ENCODE measurements at places on chromosomes 7 and 10.
A peak's percentile ranks its signal among the peaks of the same experiment; 100 is the strongest.

DNA sequence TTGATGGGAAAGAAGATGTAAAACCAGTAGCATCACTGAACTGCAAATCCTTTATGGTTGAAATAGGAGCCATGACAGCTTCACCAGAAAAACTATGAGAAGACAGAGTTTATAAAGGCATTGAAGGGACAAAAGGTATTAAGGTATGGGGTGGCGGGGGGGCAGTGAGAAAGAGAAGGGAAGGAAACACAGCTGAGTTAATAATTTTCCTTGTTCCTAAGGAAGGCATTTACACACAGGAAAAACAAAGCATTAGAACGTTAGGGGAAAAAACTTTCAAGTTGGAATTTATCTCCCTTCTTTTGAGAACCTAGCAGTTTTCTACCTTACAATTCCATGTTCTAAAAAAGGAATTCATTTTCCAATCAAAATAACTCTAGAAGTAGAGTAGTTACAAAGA, 4.4 kb downstream of the LARP4B start:
- no peak for DNase-seq

- DNase-seq = no peak
Observed at GRCh38 chr10:37734971-37735370, 122.4 kb downstream of the ZNF248 start.

GRCh38 chr7:129376076-129376777, 58.0 kb upstream of the STRIP2 start:
- DNase-seq = no peak

- no peak for DNase-seq
Observed at GRCh38 chr7:101390901-101391301, 28.2 kb downstream of the COL26A1 start.

DNA sequence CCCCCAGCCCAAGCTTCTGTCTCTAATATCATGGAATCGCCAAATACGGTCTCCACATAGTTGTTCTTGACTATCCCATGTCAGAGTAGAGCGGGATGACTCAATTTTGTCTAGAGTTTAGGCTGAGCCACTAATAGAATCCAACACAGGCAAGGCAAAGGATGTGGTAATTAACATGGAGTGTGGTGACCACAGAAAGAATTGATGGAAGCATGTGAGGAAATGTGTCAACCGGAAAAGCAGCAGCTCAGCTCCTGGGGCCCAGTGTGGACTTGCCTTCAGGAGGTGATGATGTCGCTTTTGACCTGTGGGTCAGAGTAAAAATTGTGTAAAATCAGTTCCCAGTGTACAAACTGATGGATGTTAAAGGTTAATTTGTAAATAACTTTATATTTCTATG, 139.3 kb upstream of the KLF6 start:
- no peak for DNase-seq

DNA sequence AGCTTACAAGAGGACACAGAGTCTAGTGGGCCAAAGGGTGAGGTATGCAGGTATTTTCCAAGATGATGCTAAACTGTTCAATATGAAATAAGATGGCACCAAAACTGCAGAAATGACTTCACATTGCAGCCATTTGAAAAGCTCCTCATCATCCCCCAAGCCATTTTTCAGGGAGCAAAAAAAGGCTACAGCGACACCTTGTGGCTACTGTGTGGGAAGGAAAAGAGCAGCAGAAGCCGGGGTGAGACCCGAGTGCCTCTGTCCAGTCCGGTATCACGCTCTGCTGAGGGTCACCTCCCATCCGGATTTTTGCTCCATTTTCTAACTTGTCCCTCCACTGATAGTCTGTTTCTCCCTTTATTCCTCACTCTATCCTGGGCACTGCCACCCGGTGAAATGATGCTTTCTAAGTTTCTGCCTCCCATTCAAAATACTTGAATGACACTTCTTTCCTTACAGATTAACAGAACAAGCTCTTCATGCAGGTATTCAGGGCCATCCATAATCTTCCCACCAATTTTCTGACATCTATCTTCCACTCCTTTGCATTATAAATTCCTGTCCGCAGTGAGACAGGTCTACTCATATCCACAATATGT, 220.2 kb downstream of the DGKI start:
- DNase-seq = peak; percentile 78

DNA sequence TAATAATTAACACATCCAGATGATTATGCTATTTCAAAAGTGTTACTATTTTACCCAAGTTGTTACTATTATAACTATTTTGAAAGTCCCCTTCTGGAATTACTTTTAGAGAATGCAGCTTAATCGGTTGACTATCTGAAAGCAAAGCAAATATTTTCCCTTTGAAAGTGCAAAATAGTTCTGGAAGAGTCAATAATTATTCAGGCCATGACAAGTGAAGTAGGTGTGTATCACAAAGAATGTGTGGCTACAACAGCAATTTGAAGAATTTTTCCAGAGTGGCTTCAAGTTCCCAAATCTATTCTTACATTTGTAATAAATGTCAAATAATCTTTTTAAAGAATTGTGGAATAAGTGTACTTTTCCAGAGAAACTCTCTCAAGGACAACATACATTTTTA, 42.8 kb downstream of the RNLS start:
- DNase-seq = no peak

DNA sequence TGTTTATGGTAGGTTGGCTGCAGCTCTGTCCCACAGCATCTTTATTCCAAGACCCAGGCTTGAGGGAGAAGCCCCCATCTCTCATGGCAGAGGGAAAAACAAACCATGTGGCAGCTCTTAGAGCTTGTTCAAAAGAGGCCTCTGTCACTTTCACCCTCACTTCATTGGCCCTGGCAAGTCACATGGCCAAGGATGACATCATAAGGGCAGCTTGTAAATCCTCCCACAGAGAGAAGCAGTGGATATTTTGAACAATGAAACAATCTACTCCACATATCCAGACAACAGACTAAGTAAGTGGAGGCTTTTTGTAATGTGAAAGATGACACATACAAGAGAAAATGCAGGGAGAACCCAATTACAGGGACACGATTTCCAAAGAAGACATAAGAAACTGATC, 108.1 kb downstream of the GRID1 start:
- no peak for DNase-seq

GRCh38 chr7:39882148-39882784, 67.8 kb upstream of the CDK13 start:
- no peak for DNase-seq

- no peak for DNase-seq
Observed at GRCh38 chr10:35353805-35354204, 17.5 kb downstream of the CCNY start.

GRCh38 chr7:127581716-127582115, 3.7 kb downstream of the GCC1 start:
- DNase-seq = no peak

DNA sequence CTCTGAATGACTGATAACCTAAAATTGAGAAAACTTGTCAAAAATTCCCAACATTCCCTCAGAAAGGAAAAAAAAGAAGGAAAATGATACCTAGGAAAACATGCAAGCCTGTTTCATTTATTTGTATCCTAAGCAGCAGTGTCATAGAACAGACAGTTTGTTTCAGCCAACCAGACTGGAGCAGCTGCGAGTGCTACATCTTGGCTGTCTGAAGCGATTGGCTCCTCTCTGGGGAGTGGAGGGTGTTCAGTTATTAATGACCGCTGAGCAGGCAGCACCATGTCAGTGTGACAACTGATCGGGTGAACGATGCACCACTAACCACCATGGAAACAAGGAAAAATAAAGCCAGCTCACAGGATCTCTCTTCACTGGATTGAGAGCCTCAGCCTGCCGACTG, at the start of gene LRRN3:
Gene LRRN3 (plus strand): TSS at position 282 of the 400 bp plus-strand sequence. CDS start 31,646 bp downstream, outside the sequence.
- DNase-seq = peak; percentile 61

DNA sequence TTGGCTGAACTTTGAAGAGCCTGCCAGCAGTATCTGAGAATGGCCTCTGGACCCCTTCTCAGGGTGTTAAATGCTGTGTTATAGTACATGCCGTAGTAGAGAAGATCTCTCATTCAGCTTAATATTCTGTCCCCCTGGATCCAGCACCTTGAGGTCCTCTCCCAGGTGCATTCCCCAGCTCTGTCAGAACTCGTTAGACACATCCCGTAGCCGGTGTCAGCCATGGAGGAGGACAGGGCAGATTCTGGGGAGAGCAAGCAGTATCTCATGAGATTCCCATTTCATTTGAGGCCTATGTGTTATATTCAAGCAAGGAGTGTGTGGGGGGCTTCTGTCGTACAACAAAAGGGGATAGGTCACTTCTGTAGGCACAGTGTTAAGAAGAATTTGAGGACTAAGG, 34.8 kb downstream of the NACAD start:
- DNase-seq = no peak

GRCh38 chr7:153921408-153921807, 130.8 kb upstream of the DPP6 start:
- no peak for DNase-seq

DNA sequence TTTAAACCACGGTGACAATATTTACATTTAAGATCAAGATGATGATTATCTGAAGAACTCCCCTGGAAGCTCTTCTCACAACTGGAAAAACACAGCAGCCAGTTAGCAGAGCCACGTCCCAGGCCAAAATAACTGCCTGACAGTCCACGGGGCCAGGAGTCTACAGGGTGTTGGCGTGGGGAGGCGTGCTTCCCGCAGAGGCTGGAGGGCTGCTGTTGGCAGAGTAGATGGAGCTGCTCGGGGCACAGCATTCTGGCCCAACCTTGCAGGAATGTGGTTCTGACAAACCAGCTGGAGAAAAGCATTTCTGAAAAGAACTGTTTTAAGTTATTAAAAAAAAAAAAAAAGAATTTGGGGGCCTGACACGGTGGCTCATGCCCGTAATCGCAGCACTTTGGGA, 177.9 kb downstream of the EBF3 start:
- DNase-seq = no peak

- no peak for DNase-seq
Observed at GRCh38 chr10:57113545-57113944, 752.5 kb upstream of the ZWINT start.

- DNase-seq = no peak
Observed at GRCh38 chr10:77168161-77168560, 469.4 kb downstream of the KCNMA1 start.

GRCh38 chr10:71980181-71981014, 16.2 kb downstream of the CHST3 start:
- no peak for DNase-seq

DNA sequence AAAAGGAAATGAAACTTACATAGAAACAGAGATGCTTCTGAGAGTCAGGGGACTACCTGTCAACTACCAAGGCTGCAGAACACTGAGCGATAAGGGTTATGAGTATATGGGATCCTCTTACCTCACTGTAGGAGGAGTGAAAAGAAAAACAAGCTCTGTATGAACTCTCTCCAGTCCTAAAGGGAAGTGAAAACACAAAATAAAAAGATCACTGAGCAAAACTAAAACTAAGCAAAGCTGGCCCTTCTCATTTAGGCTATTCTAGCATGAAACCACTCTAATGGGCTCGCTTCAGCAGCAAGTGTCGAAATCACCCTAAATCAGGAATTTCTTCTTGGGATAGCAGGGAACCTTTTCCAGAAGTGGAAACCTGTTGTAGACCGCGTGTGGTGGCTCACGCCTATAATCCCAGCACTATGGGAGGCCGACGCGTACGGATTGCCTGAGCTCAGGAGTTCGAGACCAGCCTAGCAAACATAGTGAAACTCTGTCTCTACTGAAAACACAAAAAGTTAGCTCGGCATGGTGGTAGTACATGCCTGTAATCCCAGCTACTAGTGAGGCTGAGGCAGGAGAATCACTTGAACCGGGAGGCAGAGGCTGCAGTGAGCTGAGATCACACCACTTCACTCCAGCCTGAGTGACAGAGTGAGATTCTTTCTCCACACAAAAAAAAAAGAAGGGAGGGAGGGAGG, 27.0 kb downstream of the DCLRE1C start:
- no peak for DNase-seq

- no peak for DNase-seq
Observed at GRCh38 chr7:102828286-102828685, 79.5 kb downstream of the FAM185A start.

GRCh38 chr10:30002426-30003266, 56.7 kb downstream of the JCAD start:
- peak; percentile 88 for DNase-seq

GRCh38 chr7:66256281-66256680, 51.1 kb downstream of the TPST1 start:
- no peak for DNase-seq

GRCh38 chr7:158274996-158275395, 312.6 kb downstream of the PTPRN2 start:
- no peak for DNase-seq
